Uterus (tissue), 4 donors: ENCODE measurements at places on chromosomes 3 and 15. TPM values are rescaled to one million over a fixed set of nuclear protein-coding genes. Genes with fewer than 3 reads are reported as not detected.

DNA sequence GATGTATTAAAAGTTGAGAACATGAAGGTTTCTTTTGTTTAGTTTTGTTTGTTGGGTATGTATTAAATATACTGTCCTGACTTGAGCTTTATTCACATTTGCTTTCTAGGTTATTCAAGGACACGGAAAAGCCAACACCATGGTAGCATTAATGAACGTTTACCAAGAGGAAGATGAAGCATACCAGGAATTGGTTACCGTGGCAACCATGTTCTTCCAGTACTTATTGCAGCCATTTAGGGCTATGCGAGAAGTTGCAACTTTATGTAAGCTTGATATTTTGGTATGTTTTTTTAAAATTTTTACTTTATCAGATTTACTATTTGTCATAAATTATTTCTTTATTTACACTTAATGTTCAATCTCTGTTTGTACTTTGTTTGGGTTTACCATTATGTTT lies 3.6 kb downstream of the WHAMM start:
- no peak overlapping the region for H3K4me3 ChIP-seq
- no peak for DNase-seq
- no peaks in the 10 kb centered on the region for H3K36me3 ChIP-seq
- no peaks in the 10 kb centered on the region for H3K27me3 ChIP-seq
- H3K27ac ChIP-seq = no peak overlapping the region
- peaks cover 5% of the 10 kb centered on the region for H3K4me1 ChIP-seq

DNA sequence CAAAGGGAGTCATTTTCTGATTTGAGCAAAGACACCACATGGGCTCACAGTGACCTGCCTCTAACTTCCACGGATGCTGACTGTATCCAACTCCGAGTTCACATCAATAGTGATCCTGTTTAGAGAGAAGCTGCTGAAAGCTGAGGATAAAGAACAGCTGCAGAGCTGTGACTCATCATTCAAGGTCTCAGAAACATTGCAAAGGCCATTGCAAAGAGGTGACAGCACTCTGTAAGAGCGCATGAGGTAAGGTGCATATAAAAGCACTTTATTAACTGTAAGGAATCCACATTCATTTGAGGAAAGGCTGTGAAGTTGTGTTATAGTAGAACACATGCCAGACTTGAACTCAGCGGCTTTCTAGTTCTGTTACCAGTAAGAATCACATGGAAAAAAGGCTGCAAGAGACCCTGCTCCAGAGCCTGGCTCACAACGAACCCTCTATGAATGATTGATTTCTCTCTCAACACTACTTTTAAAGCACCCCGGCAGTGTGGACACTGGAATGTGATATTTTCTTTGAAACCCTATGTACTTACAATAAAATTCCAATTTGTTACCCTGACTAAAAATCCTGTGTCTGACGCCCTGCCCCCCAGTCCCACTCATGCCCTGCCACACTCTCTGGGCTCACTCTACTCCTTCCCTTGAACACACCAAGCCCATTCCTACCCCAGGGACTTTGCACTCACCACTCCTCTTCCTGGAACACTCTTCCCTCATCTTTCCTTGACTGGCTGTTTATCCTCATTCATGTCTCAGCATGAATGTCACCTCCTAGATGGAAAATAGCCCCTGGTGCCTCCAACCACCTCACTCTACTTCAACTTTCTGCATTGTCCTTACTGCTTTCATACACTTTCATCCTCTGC lies 111.2 kb downstream of the LSM3 start:
- H3K27ac ChIP-seq = no peak overlapping the region
- H3K4me3 ChIP-seq = no peak overlapping the region
- no peak for DNase-seq
- H3K4me1 ChIP-seq = no peaks in the 10 kb centered on the region
- no peaks in the 10 kb centered on the region for H3K36me3 ChIP-seq

- no peak overlapping the region for H3K4me3 ChIP-seq
- no peaks in the 10 kb centered on the region for H3K4me1 ChIP-seq
- DNase-seq = no peak
- no peaks in the 10 kb centered on the region for H3K27me3 ChIP-seq
Measured at GRCh38 chr3:108287146-108287545, 9.2 kb upstream of the HHLA2 start.

DNA sequence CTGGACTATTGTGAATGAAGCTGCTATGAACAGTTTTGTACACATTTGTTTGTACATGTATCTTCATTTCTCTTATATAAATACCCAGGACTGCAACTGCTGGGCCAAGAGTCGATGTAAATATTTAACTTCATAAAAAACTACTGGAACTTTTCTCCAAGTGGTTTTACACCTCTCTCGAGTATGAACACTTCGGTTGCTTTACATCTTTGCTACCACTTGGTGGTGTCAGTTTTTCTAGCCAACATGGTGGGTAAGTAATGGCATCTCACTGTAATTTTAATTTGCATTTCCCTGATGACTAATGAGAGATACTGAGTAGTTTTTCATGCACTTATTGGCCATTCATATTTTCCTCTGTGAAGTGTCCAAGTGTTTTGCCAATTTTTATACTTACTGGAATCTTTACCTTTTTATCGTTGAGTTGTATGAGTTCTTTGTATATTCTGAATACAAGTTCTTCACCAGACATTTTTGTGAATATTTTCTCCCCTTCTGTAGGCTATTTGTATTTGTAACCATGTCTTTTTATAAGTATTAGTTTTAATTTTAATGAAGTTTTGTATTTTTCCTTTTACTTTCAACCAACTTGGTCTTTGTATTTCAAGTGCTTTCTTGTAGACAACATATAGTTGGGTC lies 44.4 kb downstream of the PCOLCE2 start:
- H3K4me1 ChIP-seq = no peaks in the 10 kb centered on the region
- no peaks in the 10 kb centered on the region for H3K27me3 ChIP-seq
- H3K27ac ChIP-seq = no peak overlapping the region

- DNase-seq = no peak
- H3K4me3 ChIP-seq = no peak overlapping the region
- no peak overlapping the region for H3K27ac ChIP-seq
- no peaks in the 10 kb centered on the region for H3K36me3 ChIP-seq
Measured at GRCh38 chr3:94433811-94434210, 370.9 kb downstream of the NSUN3 start.

DNA sequence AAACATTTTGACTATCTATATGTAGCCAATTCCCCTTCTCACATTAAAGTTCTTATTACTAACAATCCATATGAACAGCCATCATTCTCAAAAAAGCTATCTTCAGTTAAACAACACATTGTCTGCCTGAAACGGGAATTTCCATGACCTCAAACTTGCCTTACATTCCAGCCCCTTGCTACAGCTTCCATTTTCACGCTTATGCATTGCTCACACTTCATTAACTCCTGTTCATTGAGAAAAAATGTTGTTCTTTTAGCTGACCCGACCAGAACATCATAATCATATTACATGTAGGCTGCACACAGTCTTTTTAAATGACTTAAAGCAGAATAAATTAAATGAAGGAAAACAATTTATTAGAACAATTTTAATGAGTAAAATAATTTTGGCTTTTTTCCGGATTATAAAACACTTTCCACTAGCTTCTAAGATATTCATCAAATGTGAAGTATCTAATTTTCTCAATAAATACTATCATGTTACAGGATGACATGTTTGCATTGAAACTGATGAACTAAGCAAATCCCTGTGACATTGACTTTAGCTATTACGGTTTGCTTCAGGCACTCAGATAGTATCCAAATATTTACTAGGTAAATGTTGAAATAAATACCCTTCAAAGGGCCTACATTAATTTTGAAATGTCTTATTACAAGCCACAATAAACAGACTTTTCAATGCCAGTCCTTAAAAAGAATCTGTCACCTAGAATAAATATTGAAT lies 49.9 kb downstream of the P3H2 start:
- no peaks in the 10 kb centered on the region for H3K27me3 ChIP-seq
- H3K36me3 ChIP-seq = no peaks in the 10 kb centered on the region
- H3K4me3 ChIP-seq = no peak overlapping the region
- H3K27ac ChIP-seq = no peak overlapping the region
- no peak for DNase-seq

- no peaks in the 10 kb centered on the region for H3K36me3 ChIP-seq
- H3K4me1 ChIP-seq = no peaks in the 10 kb centered on the region
- H3K27ac ChIP-seq = no peak overlapping the region
Measured at GRCh38 chr3:175129126-175129525, 270.0 kb downstream of the NAALADL2 start.

GRCh38 chr15:49468481-49468839 lies 45.4 kb downstream of the FGF7 start:
- H3K36me3 ChIP-seq = no peaks in the 10 kb centered on the region
- H3K27me3 ChIP-seq = no peaks in the 10 kb centered on the region
- peak; percentile 32 for DNase-seq

DNA sequence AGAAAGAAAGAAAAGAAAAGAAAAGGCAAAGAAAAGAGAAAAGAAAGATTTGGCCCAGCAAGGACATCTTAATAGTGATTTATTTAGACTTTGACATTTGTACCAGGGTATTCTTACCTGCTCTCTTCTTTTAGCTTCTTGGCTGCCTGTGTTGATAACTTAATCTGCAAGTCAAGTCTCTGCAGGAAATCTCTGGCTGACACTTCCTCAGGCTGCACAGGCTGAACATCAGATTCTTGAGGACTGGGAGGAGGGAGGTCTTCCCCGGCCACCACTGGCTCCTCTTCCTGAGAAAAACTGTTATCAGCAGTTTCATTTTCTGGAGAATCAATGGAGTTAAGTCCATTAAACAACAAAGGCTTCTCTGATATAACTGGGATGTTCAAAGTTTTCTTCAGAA lies 12.8 kb downstream of the LYSMD2 start:
- peaks cover 8% of the 10 kb centered on the region for H3K4me1 ChIP-seq
- H3K27ac ChIP-seq = peak overlapping the region; percentile 75
- H3K36me3 ChIP-seq = no peaks in the 10 kb centered on the region
- DNase-seq = no peak
- H3K4me3 ChIP-seq = no peak overlapping the region

DNA sequence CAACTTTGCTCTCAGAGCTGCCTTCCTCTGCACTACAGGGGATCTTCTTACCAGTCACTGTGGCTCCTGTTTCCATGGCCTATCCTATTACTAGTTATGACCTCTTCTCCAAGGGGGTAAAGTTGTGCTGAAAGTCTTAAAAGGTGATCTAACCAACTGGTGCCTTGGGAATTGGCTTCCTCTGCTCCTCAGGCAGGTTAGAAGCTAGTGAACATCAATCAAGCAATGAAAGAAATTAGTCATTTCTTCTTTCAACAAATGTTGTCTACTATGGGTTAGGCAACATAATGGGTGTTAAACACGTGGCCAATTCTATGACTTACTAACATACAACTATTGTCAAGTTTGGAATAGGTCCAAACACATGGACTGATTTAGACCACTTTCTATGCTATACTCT lies 571.4 kb upstream of the NAALADL2 start:
- H3K4me3 ChIP-seq = no peak overlapping the region
- no peaks in the 10 kb centered on the region for H3K27me3 ChIP-seq
- H3K27ac ChIP-seq = no peak overlapping the region

DNA sequence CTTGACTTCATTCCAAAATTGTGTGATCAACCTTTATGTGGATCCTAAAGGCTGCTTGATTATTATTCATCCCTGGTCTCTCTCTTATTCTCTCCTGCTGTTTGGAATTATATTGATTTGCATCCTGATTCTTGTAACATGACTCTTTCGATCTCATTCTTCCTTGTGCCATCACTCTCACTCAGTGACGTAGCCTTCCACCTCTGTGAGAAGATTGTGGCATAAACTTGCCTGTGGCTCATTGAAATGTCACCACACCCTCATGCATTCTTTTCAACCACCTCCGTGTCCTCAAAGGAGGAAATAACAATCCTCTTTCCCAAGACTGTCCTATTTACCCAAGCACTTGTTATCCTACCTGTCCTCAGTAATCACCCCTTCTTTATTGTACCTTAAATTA lies 41.3 kb upstream of the GCNT3 start:
- H3K27me3 ChIP-seq = no peaks in the 10 kb centered on the region
- no peaks in the 10 kb centered on the region for H3K4me1 ChIP-seq
- H3K27ac ChIP-seq = no peak overlapping the region
- no peaks in the 10 kb centered on the region for H3K36me3 ChIP-seq

GRCh38 chr15:52511084-52511483 lies 17.6 kb downstream of the MYO5A start:
- no peaks in the 10 kb centered on the region for H3K27me3 ChIP-seq
- no peaks in the 10 kb centered on the region for H3K36me3 ChIP-seq
- H3K4me3 ChIP-seq = no peak overlapping the region
- no peaks in the 10 kb centered on the region for H3K4me1 ChIP-seq

DNA sequence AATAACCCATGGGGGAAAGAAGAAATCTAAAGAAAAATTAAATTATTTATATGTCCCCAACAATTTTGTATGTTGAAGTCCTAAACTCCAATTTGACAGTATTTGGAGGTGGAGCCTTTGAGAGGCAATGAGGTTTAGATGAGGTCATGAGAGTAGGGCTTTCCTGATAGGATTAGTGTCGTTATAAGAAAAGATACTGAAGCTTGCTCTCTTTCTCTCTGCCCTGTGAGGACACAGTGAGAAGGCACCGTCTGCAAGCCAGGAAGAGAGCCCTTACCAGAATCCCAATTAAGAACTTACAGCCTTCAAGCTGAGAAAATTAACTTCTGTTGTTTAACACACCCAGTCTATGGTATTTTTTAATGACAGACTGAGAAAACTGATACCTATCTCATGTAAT lies 16.1 kb upstream of the OR5AC2 start:
- H3K4me1 ChIP-seq = no peaks in the 10 kb centered on the region
- no peak for DNase-seq
- H3K4me3 ChIP-seq = no peak overlapping the region
- no peaks in the 10 kb centered on the region for H3K36me3 ChIP-seq

DNA sequence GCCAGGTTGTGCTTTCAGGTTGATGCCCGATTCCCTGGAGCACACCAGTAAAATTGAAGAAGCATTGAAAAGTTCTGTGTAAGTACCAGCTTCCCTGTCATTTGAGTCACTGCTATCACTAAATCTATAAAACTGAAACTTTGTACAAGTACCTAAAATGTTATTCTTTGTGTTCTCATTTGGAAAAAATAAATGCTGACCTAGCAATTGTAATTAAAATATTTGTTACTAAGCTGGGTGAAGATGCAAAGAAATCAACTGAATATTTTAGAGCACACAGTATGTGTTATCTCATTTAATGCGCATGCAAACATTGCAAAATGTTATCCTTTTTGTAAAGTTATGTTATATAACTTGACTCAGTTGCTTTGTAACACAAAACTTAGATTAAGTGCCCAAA lies 733.7 kb downstream of the TBL1XR1 start:
- DNase-seq = no peak
- no peak overlapping the region for H3K27ac ChIP-seq
- no peak overlapping the region for H3K4me3 ChIP-seq
- no peaks in the 10 kb centered on the region for H3K4me1 ChIP-seq
- no peaks in the 10 kb centered on the region for H3K36me3 ChIP-seq

GRCh38 chr3:3038201-3038991 lies 71.8 kb downstream of the IL5RA start:
- no peak overlapping the region for H3K27ac ChIP-seq
- no peak for DNase-seq
- H3K4me1 ChIP-seq = no peaks in the 10 kb centered on the region
- H3K4me3 ChIP-seq = no peak overlapping the region

GOLGA6L10 gene
- total RNA-seq = 6.2 TPM

LMAN1L gene
- 1.5 TPM for total RNA-seq

AADACL2 gene
- total RNA-seq = not detected
